Left lung (tissue), 14 donors: ENCODE measurements at places on chromosomes 3 and 15. TPM values are rescaled to one million over a fixed set of nuclear protein-coding genes. Genes with fewer than 3 reads are reported as not detected.

Gene ADAMTS17
- 3.9 TPM for polyA plus RNA-seq

DNA sequence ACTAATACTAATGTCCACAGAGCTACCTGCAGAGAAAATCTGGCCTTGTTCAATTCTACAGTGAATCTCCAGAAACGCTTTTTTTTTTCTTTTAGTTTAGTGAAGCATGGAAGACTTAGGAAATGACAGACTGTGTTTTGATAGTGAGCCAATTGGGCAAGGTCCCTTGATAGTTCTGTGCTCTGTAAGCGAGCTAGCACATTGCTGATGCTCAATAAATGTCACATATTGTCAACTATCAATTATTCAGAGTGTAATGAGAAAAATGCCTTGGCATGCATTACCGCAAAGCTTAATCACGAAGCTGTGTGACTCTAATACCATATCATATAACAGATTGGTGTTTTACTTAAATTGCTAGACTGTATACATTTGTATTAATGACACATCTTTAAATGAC lies 5.2 kb upstream of the C3orf85 start:
- no peak for DNase-seq

DNA sequence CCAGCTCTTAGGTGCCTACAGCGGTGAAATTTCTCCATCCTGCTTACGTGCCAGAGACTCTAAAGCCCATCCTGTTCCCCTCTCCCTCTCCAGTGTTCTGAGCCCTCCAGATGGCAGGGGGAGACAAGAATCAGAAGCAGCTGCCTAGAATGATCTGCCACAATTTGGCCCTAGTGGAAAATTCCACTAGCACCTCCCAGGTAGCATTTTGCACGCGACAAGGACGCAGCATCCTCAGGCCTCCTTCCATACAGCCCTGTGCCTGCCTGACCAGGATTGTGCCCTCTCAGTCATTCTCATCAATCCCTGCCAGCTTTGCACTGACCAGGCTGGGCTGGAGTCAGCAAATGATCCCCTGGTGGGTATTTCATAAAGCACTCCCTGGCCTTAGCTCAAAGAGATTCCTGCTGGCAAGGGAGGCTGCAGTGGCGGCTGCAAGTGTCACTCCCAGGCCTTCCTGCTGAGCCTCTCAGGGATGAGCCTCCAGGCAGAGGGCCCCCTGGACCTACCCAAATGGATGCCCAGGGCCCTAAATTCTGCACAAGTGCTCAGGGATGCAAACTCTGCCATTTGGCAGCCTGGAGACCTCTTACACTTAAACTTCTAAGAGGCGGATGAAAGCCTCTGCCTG lies 130.2 kb upstream of the ATP2B2 start:
- no peak for DNase-seq

DNA sequence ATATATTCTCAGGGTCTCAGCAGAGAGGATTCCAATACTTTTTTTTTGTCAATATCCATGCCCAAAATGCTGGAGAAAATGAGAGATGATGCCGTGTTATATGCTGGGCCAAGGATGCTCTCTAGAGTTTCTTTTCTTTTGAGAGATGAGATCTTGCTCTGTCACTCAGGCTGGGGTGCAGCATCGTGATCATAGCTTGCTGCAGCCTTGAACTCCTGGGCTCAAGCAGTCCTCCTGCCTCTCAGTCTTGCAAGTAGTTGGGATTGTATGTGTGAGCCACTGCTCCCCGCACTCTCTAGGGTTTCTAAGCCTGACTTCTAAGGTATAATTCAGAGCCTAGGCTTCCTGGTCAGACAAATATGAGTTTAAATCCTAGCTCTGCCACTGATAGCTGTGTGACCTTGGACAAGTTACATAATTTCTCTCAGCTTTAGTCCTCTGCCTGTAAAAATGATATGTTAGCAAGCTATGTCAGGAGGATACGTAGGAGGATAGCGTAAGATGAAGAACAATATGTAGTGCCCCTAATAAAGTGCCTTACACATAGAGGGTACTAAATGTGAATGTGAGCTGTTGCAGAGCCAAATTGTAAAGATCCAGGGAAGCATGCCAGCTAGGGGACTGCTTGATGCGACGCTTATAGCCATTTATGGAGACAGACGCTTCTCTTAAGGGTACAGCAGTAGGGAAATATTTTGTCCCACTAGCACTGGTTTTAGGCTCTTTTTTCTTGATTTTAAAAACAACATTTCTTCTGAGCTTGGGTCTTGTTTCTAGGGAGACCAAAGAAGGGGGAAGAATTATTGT lies 7.4 kb downstream of the STARD9 start:
- DNase-seq, result no peak

- peak; percentile 57 for DNase-seq
Observed at GRCh38 chr3:115713284-115713683, 90.0 kb downstream of the GAP43 start.

DNA sequence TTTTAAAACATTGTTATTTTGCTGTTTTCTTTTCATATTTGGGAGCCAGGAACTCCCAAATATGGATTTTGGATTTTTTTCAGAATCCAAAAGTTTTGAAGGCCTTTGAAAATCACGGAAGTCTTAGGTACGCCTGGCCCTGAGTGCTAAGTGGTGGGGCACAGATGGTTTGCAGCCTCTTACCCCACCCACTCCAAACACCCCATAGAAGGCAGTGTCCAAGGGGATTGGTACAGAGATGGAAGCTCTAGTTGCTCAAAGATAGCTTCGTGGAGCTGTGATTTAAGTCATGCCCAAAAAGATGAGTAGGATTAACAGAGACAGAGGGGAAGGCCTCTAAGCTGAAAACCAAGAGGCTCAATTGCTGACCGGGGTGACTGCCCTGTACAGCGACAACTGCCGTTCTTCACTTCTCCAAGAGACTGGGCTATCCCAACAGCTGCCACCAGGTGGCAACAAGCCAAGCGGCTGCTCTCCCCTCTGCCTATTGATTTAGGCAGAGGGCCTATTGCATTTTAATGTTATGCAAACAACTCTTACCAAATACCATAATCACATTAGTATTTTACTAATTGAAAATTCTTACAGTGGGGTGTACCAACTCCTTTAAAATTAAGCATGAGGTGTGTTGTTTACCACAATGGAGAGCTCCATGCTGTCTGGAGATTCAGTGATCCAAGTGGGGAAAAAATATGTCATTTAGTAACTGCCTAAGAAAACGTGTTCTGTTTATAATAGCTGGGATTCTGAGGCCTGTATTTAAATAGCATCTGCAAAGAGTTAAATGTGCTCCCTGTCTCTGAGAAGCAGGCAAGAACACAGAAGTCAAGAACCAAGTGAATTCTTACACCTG lies 64.0 kb upstream of the C15orf61 start:
- peak; percentile 59 for DNase-seq

Gene PTX3
- polyA plus RNA-seq, result 36.4 TPM

Gene FOXP1
- 114 TPM for polyA plus RNA-seq

Gene NFKBIZ
- 36.9 TPM for polyA plus RNA-seq

Gene UPK1B
- polyA plus RNA-seq, result 0.49 TPM

Gene RTP3
- polyA plus RNA-seq, result not detected

DNA sequence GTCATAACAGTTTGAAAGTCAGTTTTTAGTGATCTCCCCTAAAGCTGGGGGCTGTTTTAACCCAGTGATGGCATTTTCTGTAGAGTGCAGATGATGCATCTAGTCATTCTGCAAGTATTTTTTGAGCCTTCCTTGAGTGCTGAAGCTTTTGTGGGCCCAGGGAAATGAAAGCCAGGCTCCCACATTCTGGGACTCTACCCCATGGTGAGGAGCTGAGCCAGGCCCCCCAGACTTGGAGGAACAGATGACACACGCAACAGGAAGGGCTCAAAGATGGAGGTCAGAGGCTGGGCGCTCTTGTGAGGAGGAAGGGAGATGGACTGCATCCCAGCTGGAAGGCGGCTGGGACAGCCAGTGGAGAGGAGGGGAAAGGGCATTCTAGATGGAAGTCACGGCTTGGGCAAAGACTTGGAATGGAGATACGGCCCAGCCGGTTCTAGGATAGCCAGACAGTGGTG lies 40.8 kb downstream of the MRAS start:
- no peak for DNase-seq

- DNase-seq, result peak; percentile 63
Observed at GRCh38 chr3:52527039-52527731, 6.5 kb downstream of the NT5DC2 start.

Gene PLA1A
- polyA plus RNA-seq, result 1.4 TPM

Gene GATM
- 25.9 TPM for polyA plus RNA-seq

- DNase-seq, result no peak
Observed at GRCh38 chr3:9793161-9793781, 389 bp downstream of the ARPC4 start.

GRCh38 chr3:87025661-87026645 lies 35.0 kb upstream of the VGLL3 start:
- DNase-seq, result peak; percentile 12

Gene ADAMTS9
- polyA plus RNA-seq, result 61.5 TPM

DNA sequence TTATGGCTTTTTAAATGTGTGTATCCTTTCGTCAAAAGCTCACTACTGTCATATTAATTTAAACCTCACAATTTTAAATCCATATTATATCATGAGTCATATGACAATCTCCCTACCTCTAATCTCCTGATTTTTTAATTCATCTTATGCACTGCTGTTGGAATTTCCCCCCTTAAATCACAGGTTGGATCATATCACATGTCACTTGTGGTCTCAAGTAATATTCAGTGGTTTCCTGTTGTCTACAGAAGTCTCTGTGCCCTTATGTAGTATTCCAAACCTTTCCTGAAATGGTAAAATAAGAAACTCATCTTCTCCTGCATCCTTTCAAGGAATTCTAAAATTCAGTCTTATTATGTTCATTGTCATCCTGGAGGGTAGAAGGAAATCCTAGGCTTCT lies 116.0 kb upstream of the CBLB start:
- no peak for DNase-seq

- no peak for DNase-seq
Observed at GRCh38 chr15:58511599-58511987, 79.8 kb downstream of the LIPC start.

DNA sequence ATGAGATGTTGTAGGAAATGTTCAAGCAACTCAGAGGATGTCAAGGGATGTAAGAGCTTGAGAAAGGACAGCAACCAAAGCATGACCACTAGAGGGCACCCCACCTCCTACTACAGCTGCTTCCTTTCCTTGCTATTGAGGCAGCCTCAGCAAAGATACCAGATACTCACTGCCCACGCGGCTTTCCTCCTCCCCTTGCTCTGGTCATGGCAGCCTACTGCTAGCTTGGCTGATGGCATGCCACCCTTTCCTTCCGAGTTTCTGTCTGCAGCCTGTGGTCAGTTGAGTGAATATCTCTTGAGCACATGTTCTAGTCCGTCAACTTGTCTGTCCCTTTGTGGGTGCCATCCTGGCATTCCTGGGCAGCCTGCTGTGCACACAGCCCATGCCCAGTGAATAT lies 4.4 kb upstream of the CXCR6 start:
- peak; percentile 92 for DNase-seq

GRCh38 chr3:126014252-126014651 lies 45.3 kb downstream of the ROPN1B start:
- no peak for DNase-seq

Gene NEK11
- polyA plus RNA-seq, result 22.1 TPM

Gene CHRFAM7A
- 4.3 TPM for polyA plus RNA-seq

- no peak for DNase-seq
Observed at GRCh38 chr3:5276934-5277333, 89.4 kb downstream of the EDEM1 start.

- DNase-seq, result no peak
Observed at GRCh38 chr15:57503911-57504598, 87.6 kb upstream of the MYZAP start.

Gene TMEM212
- polyA plus RNA-seq, result 3.6 TPM

GRCh38 chr3:157248590-157249422 lies 88.9 kb upstream of the CCNL1 start:
- no peak for DNase-seq

GRCh38 chr3:22581007-22581406 lies 622.1 kb upstream of the UBE2E2 start:
- DNase-seq, result no peak

GRCh38 chr3:115388811-115389210 lies 234.5 kb upstream of the GAP43 start:
- DNase-seq, result no peak

- no peak for DNase-seq
Observed at GRCh38 chr3:194386066-194386465, 13.0 kb downstream of the GP5 start.

GRCh38 chr3:46693892-46694226 lies 380 bp upstream of the ALS2CL start:
- DNase-seq, result peak; percentile 56
